ENCODE measurements at places on chromosomes 4 and X.

- DNase-seq: no peak
These were observed 28.4 kb downstream of the ARHGEF6 start for GRCh38 chrX:136752346-136752745.

DNA sequence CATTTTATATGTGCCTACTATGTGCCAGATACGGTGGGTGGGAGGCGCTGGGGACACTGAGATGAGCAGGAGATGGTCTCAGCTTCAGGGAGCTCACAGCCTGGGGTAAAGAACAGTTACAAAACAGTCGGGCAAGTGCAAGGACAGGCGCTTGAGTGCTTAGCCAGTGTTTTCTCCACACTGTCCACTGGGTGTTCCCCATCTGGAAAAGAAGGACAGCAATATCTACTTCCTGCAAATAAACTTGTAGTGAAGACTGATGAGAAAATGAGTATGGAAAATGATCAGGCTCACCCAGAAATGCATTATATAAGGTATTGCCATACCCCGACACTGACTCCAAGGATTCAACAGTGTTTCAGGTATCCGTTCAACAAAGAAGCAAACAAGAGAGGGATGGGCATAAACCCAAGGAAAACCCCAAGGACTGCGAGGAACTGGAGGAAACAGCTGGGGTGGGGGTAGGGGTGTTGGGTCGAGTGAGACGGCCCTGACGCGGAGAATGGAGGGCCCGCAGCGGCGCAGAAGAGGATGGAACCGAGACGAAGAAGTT lies 835 bp downstream of the TMEM185A start:
- DNase-seq: peak; percentile 2

GRCh38 chr4:1451106-1451751 lies 45.0 kb upstream of the NKX1-1 start:
- no peak for DNase-seq

- no peak for DNase-seq
These were observed 88.6 kb downstream of the NFKB1 start for GRCh38 chr4:102589743-102590142.

DNA sequence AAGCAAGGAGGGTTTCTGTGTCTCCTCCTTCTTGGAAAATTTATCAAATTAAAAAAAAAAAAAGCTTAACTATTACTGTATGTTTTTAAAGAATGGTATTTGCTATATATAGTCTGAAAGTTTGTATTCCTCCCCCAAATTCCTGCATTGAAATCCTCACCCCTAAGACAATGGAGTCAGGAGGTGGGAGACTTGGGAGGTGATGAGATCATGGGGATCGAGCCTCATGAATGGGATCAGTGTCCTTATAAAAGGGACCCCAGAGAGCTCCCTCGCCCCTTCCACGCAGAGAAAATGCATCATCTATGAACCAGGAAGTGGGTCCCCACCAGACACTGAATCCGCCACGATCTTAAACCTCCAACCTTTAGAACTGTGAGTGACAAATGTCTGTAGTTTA lies 50.1 kb downstream of the DHRSX start:
- DNase-seq: no peak

DNA sequence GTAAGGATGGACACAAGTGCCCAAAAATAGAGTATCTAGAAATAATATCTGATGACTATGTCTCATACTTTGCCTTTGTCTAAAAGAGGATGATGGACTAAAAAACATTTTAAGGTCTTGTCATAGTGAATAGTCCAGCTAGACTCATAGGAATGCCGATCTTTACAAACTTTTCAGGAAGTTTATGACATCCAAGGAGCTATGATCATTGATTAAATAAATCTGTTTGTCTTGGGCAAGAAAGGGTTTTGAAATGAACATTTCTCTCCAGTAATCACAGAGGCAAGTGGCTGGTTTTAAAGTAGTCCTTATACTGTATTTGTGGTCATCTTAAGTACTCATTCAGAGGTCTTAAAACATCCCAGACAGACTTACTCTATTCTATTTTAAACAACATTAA lies 109.8 kb downstream of the MAPK10 start:
- no peak for DNase-seq

- DNase-seq: no peak
These were observed 29.2 kb downstream of the SULT1E1 start for GRCh38 chr4:69830560-69831269.

DNA sequence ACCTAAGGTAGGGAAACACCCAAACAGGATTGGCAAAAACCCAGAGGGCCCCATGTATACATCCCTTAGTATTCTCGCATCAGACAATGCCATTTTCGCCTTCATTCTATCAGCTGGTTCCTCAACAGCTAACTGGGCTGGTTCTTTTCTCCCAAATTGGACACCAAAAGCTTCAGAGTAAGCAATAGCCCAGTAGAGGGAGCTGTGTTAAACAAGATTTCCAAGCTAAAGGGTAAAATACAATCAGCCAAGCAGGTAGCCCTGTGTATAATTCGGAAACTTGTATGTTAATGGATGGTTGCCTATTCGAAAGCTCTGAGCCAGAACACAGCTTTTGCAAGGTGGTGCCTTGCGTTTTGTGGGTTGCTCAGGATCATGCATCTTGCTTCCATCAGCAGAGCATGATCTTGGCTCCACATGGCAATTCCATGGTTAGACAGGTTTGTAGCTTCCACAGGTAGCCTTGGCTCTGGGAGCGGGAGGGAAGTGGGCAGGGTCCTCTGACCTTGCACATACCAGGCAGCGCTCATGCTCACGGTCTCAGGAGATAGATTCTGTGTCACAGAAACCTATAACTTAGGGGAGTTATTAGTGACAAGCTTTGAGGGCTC lies 115.2 kb upstream of the LNX1 start:
- DNase-seq: no peak

DNA sequence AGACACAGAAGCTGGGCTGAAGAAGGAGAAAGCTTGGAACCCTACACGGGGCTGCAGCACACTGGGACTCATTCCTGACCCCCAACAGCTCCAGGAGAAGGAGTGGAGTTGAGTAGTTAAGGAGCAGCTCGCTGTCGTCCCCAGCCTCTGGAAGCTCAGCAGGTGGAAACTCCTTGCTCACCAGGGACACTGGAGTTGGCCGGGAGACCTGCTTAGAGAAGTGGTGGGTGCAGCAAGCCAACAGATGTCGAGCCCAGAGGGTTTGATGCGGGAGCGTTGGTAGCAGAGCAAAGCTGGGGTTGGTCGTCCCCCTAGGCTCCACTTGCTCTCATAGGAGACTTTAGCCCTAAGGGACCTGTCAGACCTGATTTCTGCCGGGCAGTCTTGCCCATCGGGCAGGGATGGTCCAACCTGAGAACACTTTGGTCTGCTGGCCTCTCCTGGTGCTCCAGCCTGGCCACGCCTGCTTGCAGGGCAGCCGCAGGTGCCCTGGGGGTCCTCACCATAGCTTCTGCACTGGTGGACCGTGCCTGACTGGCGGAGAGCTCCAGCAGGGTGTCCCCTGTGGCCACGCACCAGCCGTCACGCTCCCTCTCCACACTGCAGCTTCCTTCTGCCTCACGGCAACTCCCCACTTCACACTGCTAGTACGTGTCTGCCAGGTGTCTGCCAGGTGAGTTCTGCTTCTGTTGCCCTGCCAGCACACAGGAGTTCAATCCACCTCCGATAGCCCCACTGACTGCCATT lies 353.7 kb downstream of the GASK1B start:
- no peak for DNase-seq

Data from cerebellum (tissue), 4 donors.